ENCODE measurements at places on chromosomes 6 and 20.

DNA sequence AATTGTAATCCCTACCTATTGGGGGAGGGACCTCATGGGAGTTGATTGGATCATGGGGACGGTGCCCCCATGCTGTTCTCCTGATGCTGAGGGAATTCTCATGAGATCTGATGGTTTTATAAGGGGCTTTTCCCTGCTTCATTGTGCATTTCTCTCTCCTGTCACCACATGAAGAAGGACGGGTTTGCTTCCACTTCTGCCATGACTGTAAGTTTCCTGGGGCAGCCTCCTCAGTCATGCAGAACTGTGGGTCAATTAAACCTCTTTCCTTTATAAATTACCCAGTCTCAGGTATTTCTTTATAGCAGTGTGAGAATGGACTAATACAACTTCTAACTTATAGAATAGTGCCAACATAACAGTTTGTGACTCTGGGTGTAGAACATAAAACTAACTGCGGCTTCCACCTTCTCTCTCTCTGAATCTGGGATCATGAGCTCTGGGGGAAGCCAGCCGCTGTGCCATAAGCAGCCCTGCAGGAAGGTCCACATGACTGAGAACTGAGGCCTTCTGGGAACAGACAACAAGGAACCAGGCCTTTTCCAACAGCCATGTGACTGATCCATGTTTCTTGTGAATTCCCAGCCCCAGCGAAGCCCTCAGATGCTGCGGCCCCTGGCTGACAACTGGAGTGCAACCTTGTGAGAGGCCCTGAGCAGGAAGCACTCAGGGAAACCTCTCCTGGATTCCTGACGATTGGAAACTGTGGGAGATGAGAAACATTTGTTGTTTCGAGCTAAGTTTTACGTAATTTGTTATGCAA, 3.4 kb upstream of the HLA-A start:
- DNase-seq = no peak

DNA sequence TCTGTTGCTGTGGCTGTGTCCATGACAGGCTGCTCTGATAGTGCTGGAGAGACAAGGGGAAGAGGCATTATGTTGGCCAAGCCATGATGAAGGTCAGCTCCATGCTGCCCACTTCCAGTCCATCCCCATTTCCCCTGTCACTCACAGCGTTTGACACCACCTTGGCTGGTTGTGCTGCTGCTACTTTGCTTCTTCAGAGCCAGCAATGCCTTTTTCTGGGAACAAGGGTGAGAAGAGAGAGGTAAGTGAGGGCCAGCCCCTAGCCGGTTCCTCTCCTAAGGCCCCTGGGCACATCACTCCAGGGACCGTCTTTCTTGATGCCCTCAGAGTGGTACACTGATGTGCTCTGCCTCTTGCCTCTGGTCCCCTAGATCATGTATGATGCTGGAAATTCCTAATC, 2.0 kb downstream of the NELFE start:
- no peak for DNase-seq

- DNase-seq = no peak
Measured at GRCh38 chr6:153101461-153101860, 29.6 kb downstream of the RGS17 start.

- no peak for DNase-seq
Measured at GRCh38 chr6:43780941-43781928, 11.2 kb downstream of the VEGFA start.

- DNase-seq = no peak
Measured at GRCh38 chr20:60634491-60635172, 617.4 kb upstream of the CDH4 start.

DNA sequence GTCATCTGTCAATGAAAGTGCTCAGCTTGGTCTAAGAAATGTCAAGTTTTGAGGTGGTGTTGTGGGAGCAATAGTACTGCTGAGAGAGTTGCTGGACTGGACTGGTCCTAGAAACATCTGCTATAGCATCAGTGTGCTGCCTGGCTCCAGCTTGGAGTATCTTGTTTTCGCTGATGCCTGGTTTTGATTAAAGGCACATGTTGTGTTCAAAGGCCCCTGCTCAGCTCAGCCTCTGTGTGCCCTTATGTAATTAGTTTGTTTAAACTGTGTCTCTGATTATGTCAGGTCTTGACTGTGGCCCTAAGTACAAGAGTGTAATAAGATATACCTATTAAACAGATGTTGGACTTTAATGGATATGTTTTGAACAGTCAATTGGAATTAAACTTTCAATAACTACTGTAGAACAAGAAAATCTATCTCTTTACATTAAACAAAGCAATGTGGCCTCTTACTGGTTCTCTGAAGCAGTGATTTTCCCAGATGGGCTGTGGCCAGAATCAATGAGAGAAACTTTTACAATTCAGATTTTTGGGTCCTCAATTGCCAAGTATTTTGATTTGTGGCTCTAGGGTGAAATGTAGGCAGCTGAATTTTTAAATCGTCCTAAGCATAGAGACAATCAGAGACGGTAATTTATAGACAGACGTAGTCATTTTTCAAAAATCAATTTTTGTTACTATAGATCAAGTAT, 668.2 kb downstream of the DHX35 start:
- DNase-seq = no peak

DNA sequence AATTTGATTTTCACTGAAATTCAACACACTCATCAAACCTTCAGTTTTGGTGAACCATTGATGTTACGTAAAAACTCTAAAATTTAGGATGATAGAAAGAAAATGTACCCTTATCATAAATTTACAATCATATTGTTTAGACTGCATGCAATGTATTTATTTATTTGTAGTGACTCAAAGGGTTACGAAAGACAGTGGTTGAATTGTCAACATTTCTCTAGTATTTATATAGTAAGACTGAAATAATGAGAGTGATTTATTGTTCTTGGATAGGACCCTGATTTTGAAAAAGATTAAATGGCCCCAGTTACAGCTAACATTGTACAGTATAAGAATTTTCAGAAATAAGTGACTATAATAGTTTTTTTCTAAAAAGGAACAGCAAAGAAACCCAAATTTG, 591.5 kb downstream of the RFPL4B start:
- no peak for DNase-seq

DNA sequence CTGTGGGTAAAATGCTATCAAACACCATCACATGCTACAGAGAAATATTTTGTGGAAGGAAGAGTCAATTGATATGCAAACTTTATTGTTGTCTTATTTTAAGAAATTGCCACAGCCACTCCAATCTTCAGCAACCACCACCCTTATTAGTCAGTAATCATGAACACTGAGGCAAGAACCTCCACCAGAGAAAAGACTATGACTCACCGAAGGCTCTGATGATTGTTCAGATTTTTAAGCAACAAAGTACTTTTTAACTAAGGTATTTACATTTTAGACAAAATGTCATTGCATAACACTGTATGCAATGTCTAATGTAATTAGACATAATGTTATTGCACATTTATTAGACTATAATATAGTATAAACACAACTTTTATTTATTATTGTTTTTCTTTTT, 26.2 kb upstream of the MMP24 start:
- DNase-seq = no peak

GRCh38 chr6:165854863-165855593, 192.0 kb upstream of the PDE10A start:
- no peak for DNase-seq

GRCh38 chr20:13990465-13990864, at the start of gene SEL1L2:
SEL1L2 (minus strand) TSS chr20:13990614; CDS start chr20:13990534, 80 bp downstream.
- DNase-seq = no peak

DNA sequence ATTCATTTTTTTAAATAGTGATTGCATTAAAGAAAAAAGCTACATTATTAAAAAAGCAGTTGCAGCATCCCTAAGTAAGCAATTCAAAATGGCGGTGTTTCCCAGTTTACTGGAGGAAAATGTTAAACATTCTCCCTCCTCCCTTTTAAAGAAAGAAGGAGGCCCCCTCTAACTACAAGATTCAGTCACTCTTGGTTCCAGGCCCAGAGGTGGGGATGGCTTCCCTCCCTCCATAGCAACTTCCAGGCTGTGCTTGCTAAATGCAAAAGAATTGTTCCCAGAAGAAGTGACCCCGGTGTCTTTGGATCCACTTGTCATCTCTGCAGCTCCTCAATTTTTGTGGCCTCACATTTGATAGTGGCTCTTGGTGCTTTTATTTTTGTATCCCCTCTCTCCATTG, 165.9 kb downstream of the SOBP start:
- no peak for DNase-seq
